ENCODE measurements at places on chromosomes 3 and 15. TPM values are rescaled to one million over a fixed set of nuclear protein-coding genes. Genes with fewer than 3 reads are reported as not detected.

Gene NR1I2
- total RNA-seq: not detected

Gene KLHL40
- total RNA-seq: not detected

DNA sequence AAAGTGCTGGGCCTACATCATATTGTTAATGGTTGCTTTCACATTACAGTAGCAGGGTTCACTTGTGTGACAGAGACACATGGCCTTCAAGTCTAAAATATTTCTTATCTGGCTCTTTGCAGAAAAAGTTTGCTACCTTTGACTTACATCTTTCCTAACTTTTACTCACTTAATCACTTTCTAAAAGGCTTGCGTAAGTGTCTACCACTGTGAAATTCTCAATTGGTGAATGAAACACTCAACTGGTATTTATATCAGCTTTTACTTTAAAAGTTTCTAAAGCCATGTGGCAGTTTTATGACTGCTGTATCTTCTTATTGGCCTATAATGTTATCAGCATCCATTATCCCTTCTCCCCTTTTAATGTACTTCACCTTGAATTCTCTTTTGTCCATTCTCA is 554.5 kb downstream of the ZIC1 start:
- DNase-seq: no peak

- peak; percentile 46 for DNase-seq
Observed at GRCh38 chr3:99286266-99286845, 352.0 kb upstream of the COL8A1 start.

GRCh38 chr3:120177151-120177550 is 82.9 kb upstream of the GSK3B start:
- DNase-seq: peak; percentile 96

DNA sequence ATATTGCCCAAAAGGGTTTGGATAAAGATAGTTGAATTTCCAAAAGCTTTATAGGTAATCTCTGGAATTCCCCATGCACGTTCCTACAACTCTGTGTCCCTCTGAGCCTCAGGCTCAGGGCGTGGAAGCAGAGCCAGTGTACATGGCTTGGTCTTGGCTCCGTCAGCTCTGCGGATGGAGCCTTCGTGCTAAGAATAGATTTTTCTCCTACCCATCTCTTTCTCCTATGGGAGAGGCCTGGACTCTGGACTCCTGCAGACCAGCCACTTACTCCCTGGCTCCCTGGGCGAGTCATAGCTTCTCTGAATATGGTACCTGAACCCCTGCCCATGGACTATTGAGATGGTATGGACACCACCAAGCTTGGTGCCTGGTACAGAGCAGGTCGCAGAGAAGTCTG is 99.9 kb downstream of the EEFSEC start:
- DNase-seq: no peak

Gene SKOR1
- total RNA-seq: not detected

DNA sequence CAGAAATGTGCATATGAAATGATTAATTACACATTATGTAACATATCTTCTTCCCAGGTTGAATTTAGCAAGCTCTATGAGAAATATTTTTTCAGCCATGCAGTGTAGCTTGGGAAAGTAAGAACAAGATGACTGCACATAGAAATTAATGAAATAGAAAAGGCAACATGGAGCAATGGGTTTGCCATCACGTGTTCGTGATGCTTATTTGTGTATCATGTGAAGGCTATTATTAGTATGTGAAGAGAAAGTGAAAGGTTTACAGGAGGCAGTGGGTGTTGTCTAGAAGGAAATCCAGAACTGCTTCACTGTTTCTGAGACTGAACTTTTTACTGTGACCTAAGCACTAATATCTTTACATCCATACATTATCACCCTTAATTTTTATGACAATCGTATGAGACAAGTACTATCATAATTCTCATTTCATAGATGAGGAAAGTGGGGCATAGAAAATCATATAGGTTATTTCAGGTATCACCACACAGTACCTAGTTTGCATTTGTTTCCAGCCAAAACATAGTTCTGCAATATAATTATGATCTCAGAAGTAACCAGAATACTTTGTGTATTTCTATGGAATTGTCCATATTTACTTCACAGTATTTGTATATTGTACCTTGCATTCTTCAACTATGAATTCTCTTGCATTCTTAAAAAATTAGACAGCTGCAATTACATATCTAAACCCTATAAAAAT is 14.9 kb downstream of the SERPINI1 start:
- DNase-seq: no peak

Gene ABHD14A
- 10.2 TPM for total RNA-seq

Gene POLQ
- total RNA-seq: 13.8 TPM

- DNase-seq: peak; percentile 64
Observed at GRCh38 chr15:75669191-75669878, 21.6 kb downstream of the SNX33 start.

DNA sequence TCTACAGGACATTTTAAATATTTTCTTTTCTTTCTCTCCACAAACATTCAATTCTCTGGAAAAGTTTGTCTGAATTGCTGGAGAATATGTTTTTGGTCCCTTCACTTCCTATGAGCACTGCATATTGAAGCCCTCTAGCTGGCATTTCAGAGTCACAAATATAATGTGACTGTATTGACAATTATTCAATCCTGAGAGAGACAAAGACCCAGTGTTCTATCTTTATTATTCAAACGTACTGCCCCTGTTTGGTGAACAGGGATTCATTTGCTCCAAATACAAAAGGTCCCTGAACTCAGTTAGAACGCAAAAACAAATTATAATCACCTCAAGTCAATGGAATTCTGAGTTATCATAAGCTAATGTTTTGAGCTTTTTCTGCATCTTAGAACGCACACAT is 173.1 kb upstream of the CDIN1 start:
- no peak for DNase-seq

Gene GATA2
- 5.5 TPM for total RNA-seq
